Hematopoietic multipotent progenitor cell treated with erythropoietin and hydrocortisone succinate and interleukin-3 and kit ligand, for 15 days (in vitro differentiated cells): ENCODE measurements at places on chromosomes 16 and 17.
A peak's percentile ranks its signal among the peaks of the same experiment; 100 is the strongest.

DNA sequence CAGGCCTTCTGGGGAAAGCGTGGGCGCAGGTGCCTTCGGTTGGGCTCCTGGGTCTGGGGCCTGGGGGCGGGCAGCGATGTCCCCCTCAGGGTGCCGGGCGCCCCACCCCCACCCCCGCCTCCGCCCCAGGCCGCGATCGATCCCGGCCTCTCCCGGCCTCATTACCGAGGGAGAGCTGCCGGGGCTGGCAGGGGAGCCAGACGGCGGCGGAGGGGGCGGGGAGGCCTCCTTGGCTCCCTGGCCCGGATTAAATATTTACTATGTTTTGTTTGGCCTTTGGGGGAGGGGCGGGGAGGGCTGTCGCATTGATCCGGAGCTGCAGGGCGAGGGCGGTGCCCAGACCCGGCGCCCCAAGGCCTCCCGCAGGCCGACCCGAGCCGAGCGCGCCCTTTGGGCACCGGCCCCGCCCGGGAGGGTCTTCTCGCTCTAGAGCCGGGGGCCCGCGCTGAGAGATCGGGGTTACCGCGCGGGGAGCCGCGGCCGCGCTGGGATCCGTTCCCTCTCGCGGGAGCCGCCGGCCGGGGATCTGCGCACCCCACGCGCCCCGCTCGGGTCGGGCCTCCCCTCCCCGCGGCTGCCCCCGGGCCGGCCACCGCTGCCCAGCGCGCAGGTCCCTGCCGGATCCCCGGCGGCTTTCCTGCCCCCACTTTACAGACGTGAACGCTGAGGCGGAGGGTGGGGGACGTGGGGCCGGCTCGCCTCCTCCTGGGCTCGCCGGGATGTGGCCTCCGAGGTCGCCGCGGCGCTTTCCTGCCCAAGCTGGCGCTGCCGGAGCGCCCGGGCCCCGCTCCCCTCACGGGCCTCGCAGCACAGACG lies 27.0 kb downstream of the RTN4RL1 start:
- no peak for DNase-seq

GRCh38 chr16:28875134-28876018 lies 2.9 kb upstream of the ATP2A1 start:
- no peak for DNase-seq

DNA sequence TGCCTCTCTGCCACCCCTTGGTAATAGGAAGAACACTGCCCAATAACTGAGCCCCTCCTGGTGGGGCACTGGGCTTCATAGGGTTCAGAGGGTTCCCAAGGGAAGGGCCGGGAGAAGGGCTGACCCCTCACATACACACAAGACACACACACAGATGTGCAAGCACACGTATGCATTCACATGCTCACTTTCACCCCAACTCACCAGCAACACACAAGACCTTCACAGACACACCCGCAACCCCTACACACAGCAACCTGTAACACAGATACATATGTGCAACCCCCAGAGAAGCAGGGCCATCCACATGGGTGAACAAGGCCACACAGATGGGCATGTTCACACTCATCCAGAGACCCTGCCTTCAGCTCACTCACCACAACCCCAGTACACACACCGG lies 225.1 kb downstream of the ZNF423 start:
- no peak for DNase-seq

DNA sequence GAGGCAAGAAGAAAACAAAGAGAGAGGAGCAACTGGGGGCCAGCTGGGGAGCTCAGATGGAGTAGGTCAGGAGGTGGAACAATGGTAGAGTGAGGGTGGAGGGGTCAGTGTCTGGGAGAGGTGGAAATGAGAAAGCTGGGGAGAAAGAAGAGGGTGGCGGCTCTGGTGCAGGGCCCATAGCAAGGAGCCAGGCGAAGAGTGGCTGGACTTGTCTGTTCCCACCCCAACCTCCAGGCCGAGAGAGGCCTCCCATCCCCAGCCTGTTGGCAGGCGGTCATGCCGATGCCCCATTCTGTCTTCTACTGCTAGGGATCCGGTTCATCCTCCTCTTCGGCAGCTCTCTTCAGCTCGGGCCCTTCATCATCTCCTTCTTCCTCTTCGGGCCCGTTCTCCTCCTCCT lies 31.3 kb downstream of the AP1G1 start:
- DNase-seq = no peak

GRCh38 chr17:82892899-82893565 lies 53.2 kb upstream of the ZNF750 start:
- no peak for DNase-seq

- no peak for DNase-seq
These were observed 1024.8 kb upstream of the EEF2KMT start for GRCh38 chr16:6122401-6122800.

DNA sequence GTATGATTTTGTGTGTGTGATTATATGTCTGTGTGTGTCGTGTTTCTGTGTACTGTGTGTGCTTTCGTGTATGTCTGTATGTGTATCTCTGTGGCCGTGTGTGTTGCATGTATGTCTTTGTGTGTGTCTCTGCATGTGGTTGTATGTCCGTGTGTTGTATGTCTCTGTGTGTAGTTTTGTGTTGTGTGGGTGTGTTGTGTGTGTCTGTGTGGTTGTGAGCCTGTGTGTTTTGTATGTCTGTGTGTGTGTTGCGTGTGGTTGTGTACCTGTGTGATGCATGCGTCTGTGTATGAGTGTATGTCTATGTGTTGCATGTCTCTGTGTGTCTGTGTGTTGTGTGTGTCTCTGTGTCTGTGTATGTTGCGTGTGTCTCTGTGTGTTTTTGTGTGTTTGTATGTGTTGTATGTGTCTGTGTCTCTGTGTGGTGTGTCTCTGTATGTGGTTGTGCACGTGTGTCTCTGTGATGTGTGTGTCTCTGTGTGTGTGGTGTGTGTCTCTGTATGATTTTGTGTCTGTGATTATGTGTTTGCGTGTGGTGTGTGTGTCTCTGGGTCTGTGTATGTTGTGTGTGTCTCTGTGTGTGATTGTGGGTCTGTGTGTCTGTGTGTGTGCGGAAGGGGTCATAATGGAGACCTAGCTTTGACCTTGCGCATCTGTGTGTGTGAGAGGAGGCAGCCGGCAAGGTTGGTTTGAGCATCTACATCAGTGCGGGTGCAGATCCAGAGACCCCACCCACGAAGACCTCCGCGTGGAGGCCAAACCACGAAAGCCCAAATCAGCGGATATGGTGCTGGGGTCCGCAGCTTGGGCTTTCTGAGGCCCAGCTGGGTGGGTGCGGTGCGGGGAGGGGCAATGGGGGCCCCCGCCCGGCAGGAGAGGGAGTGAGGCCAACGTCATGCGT lies 212.6 kb upstream of the GSE1 start:
- DNase-seq = no peak

- DNase-seq = no peak
These were observed 113.1 kb downstream of the IRX3 start for GRCh38 chr16:54173490-54173889.

DNA sequence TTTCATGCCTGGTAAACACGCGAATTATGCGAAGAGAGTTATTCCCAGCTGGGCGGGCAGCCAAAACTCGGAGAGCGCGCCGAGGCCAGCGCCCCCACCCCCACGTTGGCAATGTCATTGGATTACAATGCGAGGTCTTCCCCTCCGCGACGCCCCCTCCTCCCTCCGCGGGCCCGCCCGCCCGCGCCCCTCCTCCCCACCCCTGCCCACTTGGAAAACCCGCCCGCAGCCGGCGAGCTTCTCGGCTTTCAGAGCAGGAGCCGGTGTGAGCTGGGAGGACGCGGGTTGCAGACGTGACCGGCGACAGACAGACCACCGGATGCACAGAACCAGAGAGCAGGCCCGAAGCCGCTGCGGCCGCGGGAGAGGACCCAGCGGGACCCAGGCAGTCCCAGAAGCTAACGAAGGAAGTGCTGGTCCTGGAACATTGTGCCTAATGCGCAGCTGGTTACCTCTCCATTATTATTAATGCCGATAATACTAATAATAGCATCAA lies 4.0 kb downstream of the NOG start:
- no peak for DNase-seq

DNA sequence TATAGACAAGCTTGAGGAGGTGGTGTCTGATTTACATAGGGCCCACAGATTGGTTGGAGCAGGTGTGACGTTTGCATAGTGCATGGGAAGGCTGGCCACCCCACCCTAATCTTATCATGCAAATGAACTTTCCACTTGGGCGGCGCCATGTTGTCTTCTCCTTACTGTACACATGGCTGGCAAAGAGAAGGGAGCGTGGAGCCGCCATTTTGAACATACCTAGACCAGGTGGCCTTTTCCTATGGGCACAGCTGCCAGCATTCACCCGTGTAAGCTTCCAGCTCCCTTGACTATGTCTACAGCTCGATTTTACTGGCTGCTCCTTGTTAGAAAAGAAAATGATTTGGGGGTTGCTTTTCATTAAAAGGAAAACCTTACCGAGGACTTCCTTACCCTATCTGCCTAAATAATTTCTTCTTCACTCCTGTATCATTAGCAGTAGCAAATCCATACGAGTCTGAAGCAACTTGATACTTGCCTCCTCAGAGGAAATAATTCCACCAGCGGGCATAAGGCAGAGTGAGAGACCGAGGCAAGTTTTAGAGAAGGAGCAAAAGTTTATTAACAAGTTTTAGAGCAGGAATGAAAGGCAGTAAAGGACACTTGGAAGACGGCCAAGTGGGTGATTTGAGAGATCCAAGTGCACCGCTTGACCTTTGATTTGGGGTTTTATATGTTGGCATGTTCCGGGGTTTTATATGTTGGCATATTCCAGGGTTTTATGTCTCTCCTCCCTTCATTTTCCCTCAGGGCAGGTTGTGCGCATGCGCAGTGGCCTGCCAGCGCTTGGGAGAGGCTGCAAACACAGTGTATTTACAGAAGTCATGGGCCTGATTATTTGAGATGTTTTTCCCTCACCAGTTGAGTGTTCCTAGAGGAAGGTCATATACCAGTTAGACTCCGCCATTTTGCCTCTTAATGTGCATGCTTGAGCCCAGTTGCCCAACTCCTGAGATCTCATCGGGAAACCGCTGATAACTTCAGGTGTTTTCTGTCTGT lies 65.7 kb downstream of the MARF1 start:
- peak; percentile 15 for DNase-seq
